ENCODE measurements at places on chromosomes 7 and 10.

DNA sequence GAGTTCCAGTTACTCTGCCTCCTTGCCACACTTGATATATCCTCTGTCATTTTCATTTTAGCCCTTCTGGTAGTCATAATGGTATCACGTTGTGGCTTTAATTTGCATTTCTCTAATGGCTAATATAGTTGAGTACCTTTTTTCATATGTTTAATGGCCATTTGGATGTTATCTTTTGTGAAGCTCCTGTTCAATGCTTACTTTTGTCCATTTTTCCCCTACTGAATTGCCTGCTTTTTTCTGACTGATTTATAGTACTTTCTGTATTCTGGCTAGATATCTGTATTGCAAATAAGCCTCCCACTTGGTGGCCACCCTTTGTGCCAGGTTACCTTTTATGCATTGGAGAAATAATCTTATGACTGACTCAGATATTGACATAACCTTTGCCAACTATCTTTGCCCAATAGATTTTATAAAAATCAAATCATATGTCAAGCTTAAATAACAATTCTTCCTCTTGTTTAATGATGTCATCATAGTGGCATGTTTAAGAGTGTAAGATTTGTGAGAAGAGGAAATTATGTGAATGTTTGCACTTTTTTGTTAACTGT lies 50.6 kb downstream of the PRPF18 start:
- no peak for DNase-seq

GRCh38 chr7:138052696-138053095 lies 23.6 kb upstream of the AKR1D1 start:
- no peak for DNase-seq

- no peak for DNase-seq
Observed at GRCh38 chr7:143410521-143411004, 1.9 kb upstream of the EPHA1 start.

- DNase-seq, result no peak
Observed at GRCh38 chr10:130169136-130169859, 33.1 kb downstream of the GLRX3 start.

GRCh38 chr10:4720463-4720862 lies 105.5 kb upstream of the AKR1E2 start:
- no peak for DNase-seq

GRCh38 chr10:113663908-113664307 lies at the start of gene NRAP:
Gene NRAP (minus strand): TSS chr10:113664041. CDS start chr10:113663882, 159 bp downstream.
- no peak for DNase-seq

Measured in activated CD8-positive, alpha-beta memory T cell treated with anti-CD3 and anti-CD28 coated beads for 4 hours (primary cell).